NCI-H2081 treated with DMSO at 0.1 percent for 48 hours (cell line): ENCODE measurements at places on chromosomes 7 and 10.

DNA sequence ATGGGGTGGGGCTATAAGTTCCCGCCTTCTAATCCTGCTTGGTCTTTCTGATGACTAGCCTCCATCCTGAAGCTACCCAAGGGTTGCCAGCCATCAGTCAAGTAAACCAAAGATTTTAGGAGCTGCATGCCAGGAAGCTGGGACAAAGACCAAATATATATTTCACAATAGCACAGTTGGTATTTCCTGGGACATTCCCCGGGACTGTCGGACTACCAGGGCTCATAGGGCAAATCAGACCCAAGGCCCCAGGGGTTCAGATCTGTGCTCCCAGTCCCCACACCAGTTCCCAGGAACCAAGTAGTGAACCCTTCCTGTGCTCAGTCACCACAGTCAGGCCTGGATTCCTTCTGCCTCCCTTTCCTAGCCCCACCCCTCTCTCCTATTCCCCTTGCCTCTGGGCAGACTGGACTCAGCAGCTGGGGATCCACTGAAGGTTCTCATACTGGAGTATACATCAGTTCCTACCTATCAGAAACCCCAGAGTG lies 5.7 kb upstream of the CXCL12 start:
- no peak for DNase-seq

- DNase-seq = no peak
These were observed 113.4 kb upstream of the SVIL start for GRCh38 chr10:29748109-29748650.

GRCh38 chr7:127717502-127718339 lies 65.7 kb downstream of the SND1 start:
- no peak for DNase-seq

DNA sequence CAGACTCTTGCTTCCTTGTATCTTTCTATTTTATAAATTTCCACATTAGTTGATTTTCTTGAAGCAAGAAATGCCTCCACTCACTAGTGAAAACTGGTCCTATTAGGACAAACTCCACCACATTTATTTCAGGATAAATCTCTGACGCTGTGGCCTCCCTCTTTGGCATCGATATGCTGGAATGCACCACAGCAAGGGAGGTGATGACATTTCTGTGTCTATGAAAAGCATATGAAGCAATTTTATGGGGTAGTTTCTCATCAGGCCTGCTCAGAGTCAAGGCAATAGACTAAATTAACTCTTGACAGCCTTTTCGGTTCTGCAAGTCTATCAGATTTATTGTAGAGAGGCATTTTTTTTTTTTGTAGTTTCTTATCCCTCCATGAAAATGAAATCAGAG lies 304.4 kb downstream of the ZEB1 start:
- DNase-seq = no peak

DNA sequence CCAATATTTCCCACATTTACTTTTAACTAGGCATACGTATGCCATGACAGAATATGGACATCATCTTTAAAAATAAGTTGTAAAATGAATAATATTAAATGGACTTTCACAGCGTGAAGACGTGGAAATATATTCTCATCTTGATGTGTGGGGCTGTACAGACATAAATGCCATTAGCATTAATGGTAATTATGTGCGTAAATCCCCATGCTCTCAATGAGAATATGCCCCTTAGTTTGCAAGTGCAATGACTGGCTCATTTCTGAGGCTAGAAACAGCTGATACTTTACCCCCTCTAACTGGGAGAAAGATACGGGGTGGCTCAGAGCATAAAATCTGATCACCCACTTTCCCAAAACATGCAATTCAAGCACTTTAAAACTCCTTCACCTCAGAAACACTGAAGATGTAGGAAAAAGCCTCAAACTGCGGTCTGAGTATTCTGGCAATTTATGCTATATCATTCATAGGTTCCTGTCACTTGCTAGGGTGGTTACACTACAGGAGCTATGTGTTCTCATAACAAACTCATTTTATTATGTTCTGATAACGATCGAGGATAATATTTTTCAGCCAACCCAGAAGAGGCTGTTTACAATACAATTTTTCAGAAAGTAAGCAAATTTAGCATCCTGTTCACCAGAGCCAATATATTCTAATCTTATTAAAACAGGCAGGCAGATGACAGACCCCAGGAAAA lies 211.8 kb downstream of the SKAP2 start:
- DNase-seq = no peak

- no peak for DNase-seq
These were observed 94.0 kb downstream of the WDR11 start for GRCh38 chr10:120945182-120945581.
